Ammon's horn (tissue), 1 donor: ENCODE measurements at places on chromosomes 1 and 21.

- DNase-seq: no peak
Measured at GRCh38 chr1:182238421-182238820, 153.2 kb downstream of the GLUL start.

GRCh38 chr1:55195521-55196233, 19.5 kb downstream of the USP24 start:
- DNase-seq: no peak

DNA sequence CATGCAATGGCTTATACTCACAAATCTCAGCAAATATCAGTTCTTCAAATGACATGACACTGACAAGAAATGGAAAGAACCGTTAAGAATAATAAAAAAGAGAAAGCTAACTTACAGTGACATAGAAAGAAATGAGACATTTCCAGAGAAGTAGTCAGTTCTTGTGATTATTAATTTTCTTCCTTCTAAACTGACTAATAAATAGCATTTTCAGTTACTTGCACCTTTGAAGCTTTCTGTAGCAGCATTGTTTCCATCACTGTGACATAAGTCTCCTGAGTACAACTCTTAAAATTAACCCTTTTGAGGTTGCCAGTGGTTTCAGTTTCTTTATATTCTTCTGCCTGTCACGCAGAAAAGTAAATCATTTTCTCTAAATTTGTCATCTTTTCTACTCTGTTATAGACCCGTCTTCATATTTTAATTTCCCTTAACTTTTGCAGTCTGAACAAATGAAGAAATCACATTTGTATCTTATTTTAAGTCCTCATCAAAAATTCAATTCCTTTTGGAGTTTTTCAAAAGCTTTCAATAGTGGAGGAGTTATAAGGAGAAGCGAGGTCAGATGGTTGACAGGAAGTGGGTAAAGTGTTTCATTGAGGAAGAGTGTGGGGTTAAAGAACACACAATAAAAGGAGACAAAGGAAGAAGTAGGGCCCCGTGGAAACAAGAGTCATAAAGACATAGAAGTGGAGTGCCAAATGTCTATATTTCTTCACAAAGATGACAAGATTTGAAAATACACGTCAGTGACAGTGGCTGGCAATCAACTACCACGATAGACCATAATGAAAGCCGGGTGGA, 57.9 kb upstream of the S1PR1 start:
- no peak for DNase-seq

- no peak for DNase-seq
Measured at GRCh38 chr1:17731460-17731859, 23.7 kb upstream of the ACTL8 start.

DNA sequence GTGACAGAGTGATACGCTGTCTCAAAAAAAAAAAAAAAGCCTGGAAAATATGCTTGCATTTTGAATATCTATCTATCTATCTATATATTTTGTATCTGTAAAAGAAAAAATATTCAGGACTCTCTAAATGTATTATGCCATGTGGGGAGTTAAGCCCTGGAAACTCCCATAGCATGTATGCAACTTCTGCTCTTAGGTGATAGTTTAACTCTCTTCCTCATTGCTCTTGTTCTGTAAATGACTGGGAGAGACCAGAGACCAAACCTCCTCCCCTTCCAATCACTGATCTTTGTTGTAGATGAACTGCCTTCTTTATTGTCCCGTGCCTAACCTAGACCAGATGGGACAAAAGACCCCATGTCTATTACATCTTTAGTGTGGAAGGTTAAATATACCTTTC, 37.6 kb upstream of the CAMTA1 start:
- no peak for DNase-seq

DNA sequence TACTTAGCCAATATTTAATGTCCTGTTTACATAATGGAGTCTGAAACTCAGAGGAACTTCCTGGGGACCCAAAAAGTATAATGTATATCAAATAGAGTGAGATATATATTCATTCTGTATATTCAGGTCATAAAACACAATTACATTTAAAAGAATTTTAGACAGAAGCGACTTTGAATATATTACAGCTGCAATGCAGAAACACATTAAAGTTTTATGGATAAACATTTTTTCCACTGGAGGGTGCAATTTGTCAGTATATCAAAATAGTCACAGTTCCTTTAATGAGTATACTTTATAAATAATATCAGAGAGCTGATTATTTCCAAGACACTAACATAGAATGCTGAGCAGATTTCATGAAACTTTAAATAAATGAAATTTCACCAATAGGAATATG, 43.9 kb upstream of the CRB1 start:
- DNase-seq: peak; percentile 28

DNA sequence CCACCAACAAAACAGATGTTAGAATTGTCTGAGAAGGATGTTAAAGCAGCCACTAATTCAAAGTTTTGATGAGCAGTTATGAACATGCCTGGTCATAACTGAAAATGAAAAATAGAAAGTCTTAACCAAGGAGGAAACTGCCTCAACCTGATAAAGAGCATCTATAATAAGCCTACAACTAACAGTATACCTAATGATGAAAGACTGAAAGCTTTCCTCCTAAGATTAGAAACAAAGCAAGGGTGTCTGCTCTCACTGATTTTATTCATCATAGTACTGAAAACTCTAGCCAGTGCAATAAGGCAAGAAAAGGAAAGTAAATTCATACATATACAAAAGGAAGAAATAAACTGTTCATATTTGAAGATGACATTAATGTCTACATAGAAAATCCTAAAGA, 82.0 kb downstream of the KCNK1 start:
- no peak for DNase-seq

- DNase-seq: no peak
Measured at GRCh38 chr1:1543706-1544099, 3.3 kb upstream of the TMEM240 start.

GRCh38 chr1:168386492-168386891, 105.8 kb downstream of the TBX19 start:
- DNase-seq: no peak

DNA sequence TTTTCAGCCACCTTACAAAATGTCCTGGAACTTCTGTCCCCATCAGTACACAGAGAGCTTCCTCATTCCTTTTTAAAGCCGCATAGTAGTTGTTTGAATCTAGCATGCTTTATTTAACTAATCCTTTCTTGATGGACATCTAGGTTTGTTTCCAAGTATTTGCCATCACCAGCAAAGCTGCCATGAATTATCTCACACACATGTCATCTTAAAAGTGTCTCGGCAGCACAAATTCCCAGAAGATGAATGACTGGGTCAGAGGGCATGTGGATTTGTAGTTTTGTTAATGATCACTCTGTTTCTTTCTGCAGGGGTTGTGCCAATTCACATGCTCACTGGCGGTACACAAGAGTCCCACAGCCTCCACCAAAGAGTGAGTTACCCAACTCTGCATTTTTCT, 68.3 kb downstream of the CLIC6 start:
- DNase-seq: no peak

GRCh38 chr1:45205910-45206721, at the start of gene ZSWIM5:
ZSWIM5 (minus strand) TSS chr1:45206605; CDS start chr1:45206350, 255 bp downstream.
- DNase-seq: peak; percentile 83

DNA sequence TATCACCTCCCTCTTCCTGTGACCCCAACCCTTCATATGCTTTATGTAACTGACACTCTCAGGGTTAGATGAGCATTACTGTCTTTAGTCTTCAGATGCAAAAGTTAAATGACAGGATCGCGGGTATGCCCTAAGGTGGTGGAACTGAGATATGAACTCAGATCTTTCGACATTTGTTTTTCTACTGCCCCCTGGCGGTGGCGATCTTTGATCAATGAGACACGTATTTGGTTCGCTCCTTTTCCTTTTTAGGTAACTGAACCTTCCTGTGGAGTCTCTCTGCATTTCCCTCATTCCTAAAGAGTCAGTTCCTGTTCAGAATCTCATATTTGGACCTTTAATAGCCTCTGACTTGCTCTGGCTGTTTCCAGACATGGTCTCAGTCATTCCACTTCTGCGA, 47.8 kb upstream of the ZP4 start:
- no peak for DNase-seq

- DNase-seq: no peak
Measured at GRCh38 chr1:212366901-212367300, 47.8 kb downstream of the PACC1 start.

- peak; percentile 41 for DNase-seq
Measured at GRCh38 chr1:94142022-94142421, 21.1 kb upstream of the ABCA4 start.

- DNase-seq: no peak
Measured at GRCh38 chr1:205554026-205554811, 49.8 kb downstream of the CDK18 start.

GRCh38 chr1:73181190-73181540, 898.8 kb upstream of the NEGR1 start:
- DNase-seq: no peak

- peak; percentile 39 for DNase-seq
Measured at GRCh38 chr1:211606914-211607753, 28.2 kb upstream of the SLC30A1 start.

DNA sequence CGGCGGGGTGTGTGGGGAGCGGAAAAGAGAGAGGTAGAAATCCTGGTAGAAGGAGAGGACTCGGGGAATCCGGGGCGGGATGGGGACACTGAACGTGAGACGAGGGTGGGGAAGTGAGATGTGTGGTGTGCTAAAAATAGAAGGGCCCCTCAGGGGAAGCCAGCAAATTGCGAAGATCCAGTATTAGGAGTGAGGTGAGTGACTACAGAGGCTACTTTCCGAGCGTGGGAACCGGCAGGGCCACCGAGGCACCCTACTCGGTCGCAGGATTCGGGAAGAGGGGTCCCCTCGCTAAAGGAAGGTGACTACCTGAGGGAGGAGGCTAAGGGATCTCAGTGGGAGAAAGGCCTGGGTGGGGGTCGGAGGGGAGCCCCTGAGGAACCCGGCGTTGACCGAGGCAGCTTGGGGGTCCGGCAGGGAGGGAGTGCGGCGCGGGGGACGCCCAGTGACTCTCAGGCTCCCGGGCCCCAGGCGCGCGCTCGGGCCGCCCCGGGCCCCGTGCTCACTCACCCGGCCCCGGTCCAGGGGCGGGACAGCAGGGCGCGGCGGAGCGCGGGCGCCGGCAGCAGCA, 318 bp downstream of the ALDH4A1 start:
- no peak for DNase-seq

DNA sequence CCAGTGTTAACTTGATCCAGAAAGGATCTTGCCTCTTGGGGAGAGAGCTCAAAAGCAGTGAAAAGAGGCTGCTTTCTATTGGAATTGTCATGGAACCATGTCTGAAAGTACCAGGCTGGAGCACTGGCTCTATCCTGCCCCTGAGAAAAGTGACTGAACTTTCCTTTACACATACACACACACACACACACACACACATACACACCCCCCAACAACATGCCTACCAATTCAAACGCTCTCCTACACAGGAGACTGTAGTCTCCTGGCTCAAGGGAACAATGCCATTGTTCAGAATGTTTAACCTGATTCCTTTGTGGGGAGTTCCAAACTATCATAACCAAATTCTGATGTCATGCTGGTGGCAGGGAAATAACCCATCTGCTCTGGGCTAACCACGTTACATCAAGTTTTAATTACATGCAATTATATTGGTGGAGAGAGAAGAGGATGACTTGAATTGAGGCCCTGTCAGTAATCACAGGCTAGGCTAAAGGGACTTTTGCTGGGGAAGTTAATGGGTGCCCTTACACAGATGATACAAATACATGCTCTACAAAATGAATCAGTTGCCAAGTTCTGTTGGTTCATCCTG, 52.3 kb upstream of the DUSP10 start:
- DNase-seq: no peak

DNA sequence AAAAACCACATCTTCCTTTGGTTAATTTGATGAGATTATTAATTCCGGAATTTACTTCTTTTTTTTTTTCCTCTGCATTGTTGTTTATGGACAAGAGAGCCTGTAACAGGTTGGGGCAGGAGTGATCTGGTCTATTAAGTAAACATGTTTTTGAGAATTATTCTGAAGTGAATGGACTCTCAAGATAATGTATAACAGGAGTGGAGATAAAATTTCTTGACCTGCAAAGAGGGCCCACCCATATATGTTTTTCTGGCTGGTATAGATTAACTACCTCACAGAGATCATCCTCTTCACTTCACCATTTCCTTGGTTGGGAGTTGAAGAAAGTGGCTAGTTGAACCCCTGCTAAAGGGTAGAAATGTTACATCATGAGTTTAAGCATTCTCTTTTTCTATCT, 10.7 kb downstream of the DDI2 start:
- no peak for DNase-seq

GRCh38 chr21:46598581-46599572, 6.0 kb downstream of the S100B start:
- DNase-seq: no peak

- DNase-seq: no peak
Measured at GRCh38 chr1:205417870-205418635, 3.8 kb downstream of the LEMD1 start.

DNA sequence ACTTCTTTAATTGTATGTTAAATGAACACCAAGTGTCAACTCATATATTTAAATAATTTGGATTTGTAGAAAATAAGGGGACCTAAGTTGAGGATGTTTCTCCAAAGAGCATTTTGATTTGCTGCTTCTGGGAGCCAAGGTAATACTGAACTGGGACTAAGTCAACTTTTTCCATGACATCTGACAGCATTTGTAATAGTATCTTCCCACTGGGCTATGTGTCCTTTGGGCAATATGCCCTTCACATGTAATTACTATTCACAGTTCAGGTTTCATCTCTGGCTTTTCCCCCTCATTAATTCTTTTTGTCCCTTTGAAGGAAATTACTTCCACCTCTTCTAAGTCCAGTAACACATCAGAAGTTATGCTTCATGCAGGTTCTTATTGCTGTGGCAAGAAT, 36.7 kb upstream of the HP1BP3 start:
- no peak for DNase-seq

DNA sequence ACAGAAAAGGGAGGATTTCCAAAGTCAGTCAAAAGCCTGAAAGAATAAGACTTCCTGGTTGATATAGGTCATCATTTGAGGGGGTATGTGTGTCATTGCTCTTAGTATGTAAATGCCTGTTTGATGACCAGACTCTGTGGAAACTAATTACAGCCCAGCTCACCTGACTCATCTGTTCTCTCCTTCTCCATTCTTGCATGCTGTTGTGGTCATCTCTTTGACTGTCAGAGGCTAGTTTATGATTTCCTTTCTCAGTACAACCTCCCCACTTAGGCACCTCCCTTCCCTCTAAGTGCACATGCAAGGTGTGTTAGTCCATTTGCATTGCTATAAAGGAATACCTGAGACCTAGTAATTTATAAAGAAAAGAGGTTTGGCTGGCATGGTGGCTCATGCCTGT, 2.4 kb upstream of the C1orf116 start:
- DNase-seq: no peak

GRCh38 chr1:154808909-154809262, 61.2 kb downstream of the KCNN3 start:
- DNase-seq: no peak

- peak; percentile 17 for DNase-seq
Measured at GRCh38 chr1:20080441-20081352, 10.7 kb downstream of the PLA2G5 start.

DNA sequence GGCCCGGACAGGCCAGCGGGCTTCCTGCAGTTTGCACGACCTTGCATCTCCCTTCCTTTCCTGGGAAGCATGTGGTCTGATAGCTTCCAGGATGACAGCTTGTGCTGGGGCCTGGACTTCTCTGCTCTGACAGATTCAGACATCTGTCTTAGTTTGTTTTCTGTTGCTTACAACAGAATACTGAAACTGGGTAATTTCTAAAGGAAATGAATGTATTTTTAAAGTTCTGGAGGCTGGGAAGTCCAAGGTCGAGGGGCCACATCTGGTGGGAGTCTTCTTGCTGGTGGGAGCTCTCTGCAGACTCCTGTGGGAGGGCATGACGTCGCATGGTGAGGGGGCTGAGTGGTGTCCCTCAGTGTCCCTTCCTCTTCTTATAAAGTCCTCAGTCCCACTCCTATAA, 35.3 kb upstream of the TENT5B start:
- no peak for DNase-seq
